ENCODE measurements at places on chromosomes 5 and 9.

DNA sequence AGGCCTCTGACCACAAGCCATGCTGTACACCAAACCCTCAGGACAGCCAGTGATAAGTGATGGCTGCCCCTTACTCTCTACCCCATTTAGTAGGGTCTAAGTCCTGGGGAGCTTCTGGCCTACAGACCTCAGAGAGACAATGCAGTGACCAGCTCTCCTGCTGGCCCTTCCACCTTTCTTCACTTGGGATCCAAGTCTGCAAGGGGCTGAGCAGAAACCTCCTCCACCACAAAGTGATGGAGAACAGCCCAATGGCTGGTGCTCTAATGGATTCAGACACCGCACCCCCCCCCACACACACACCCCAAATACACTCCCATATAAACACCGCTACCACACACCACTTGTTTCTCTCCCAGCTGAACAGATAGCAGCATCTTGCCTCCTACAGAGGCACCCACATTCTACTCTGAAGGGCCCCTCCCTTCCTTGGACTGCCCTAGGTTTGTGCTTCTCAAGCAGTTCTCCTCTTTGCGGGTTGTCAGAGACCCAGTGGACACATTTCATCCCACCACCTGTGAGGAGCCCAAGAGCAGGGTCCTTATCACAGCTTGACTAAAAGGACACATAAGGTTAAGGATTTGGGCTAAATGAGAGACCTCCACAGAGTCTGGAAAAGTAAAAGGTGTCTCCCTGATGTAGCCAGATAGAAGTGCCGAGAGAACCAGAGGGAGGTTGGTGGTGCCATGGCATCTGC is 1.3 kb upstream of the PDLIM4 start:
- DNase-seq, result no peak

- no peak for DNase-seq
Measured at GRCh38 chr9:135929656-135930445, 22.5 kb upstream of the CAMSAP1 start.

DNA sequence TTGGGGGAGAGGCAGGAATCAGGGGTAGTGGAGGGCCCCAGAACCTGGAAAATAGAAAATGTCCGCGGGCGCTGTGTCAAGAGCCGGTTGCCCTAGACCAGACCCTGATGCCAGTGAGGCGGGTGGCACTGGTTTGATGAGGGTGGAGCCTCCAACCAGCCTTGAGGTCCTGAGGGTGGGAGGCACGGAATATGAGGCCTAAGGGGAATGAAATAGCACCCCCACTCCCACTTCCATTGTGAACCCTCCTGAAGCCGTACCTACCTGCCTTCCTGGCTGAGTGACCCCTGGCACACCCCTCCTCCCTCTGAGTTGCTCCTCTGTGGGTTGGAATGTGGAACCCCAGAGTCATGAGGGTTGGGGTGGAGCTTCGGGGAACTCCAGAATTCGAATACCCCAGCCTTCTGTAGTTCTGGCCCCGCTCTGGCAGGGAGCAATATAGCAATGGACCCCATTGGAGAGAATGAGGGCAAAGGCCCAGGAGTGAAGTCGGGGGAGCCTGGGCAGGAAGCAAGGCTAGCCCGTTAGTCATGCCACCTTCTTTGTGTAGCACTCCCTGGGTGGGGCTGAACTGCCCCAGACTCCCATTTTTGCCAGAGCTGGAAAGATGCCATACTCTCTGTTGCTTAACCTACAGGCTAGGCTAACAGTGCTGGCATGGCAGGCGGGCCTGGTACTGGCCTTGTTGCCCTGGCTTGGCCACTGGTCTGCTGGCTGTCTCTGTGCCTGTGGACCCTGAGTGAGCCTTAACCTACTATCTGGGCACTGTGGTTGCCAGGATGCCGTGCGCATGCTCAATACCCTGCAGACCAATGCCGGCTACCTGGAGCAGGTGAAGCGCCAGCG is 1.0 kb downstream of the FPGS start:
- no peak for DNase-seq

DNA sequence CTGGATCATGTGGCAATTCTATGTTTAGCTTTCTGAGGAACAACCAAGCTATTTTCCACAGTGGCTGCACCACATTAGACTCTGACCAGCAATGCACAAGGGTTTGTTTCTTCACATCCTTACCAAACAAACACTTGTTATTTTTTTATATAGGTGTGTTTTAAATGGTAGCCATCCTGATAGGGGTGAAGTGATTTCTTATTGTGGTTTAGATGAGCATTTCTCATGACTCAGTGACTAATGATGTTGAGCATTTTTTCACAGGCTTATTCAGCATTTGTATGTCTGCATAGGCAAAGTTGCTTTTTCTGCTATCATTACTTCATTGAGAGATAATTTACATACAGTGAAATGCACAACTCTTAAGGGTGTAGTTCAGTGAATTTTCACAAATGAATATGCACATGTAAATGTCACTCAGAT is 36.0 kb downstream of the ANKRD33B start:
- no peak for DNase-seq

GRCh38 chr9:27602142-27602861 is 29.0 kb upstream of the C9orf72 start:
- DNase-seq, result no peak

DNA sequence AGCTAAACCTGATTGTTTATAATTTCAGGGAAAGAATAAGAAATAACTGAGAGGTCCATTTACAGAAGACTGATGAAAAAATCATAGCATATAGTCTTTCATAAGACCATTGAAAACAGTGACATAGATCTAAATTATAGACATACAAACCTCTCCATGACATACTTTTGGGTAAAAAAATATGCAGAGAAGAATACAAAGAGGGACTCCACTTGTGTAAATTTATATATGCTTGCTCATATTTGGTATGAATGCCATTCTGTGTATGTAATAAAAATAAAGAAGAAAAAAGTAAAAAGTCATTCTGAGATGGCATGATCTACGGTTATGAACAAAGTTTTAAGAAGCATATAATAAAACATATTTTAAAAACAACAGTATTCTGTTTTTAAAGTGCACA is 310.7 kb downstream of the ASTN2 start:
- DNase-seq, result no peak
